IMR-90 (cell line): ENCODE measurements at places on chromosomes 4 and X. TPM values are rescaled to one million over a fixed set of nuclear protein-coding genes. Genes with fewer than 3 reads are reported as not detected.

ZIC3 gene
- total RNA-seq = not detected in 2 replicates

ATP1B4 gene
- not detected in 2 replicates for total RNA-seq

DNA sequence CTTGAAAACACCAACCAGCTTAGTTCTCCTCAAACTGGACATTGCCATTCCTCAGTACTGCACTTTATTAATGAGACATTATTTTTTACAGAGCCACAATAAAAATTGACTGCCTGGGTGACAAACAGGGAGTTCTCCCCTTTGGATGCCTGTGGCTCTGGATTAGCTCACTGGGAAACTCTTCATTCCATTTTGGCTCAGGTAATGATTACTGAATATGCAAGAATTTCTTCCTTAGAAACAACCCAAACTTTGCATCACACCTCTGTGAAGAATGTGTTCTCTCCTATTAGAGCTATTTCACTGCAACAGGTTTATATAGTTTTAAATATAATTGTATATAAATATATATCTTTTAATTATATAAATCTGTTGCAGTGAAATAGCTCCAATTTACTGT is 2065.8 kb downstream of the ARAP2 start:
- no peak overlapping the region for H3K27ac ChIP-seq
- no peak overlapping the region for H3K4me3 ChIP-seq
- peaks cover 7% of the 10 kb centered on the region for H3K4me1 ChIP-seq
- no peak for DNase-seq

GRCh38 chrX:113384628-113385027 is 544.0 kb upstream of the AMOT start:
- H3K27me3 ChIP-seq = no peaks in the 10 kb centered on the region; the same call in 1 of the 2 replicates
- H3K4me3 ChIP-seq = no peak overlapping the region
- peak; percentile 41 for DNase-seq
- H3K36me3 ChIP-seq = no peaks in the 10 kb centered on the region

DNA sequence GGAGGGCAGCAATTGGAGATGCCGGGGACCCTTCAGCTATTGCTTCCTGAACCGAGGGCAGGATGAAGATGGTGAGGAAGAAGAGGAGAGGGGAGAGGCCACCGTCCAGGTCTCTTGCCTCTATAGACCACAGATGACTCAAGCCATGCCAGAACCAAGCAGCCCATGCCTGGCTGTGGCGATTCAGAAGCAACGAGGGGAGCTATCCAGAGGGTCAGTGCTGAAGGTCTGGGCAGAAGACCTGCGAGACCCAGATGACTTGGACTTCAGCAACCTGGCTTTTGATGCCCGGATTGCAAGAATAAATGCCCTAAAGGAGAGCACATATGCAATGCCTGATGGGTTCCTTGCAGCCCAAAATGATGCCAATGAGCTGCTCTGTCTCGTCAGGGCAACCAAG is 70.2 kb upstream of the PRPS2 start:
- no peak for DNase-seq
- no peak overlapping the region for H3K27ac ChIP-seq
- H3K4me3 ChIP-seq = no peak overlapping the region
- H3K36me3 ChIP-seq = no peaks in the 10 kb centered on the region
- no peaks in the 10 kb centered on the region for H3K27me3 ChIP-seq

DNA sequence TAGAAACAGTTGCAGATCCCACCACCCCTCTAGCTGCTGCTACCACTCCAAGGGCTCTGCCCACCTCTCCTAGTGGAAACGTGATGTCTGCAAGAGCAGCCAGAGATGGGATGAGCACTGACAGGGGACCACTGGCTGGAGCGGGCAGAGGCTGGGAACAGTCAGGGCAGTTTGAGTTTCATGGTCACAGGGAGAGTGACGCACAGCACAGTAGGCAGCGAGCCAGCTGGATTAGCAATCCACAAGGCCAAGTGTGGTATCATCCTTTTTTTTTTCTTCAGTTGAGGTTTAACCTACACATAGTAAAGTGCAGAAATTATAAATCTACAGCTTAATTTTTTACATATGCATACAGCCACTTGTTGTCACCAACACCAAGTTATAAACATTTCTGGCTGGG is 6.4 kb upstream of the SCML2 start:
- H3K27ac ChIP-seq = no peak overlapping the region
- H3K36me3 ChIP-seq = no peaks in the 10 kb centered on the region
- no peaks in the 10 kb centered on the region; the same call in 1 of the 2 replicates for H3K27me3 ChIP-seq
- no peaks in the 10 kb centered on the region for H3K4me1 ChIP-seq
- no peak overlapping the region for H3K4me3 ChIP-seq

- no peak overlapping the region for H3K4me3 ChIP-seq
- H3K27ac ChIP-seq = no peak overlapping the region
- no peak for DNase-seq
- H3K27me3 ChIP-seq = no peaks in the 10 kb centered on the region
Measured at GRCh38 chrX:120725874-120726273, 96.0 kb upstream of the C1GALT1C1 start.

GRCh38 chr4:140071806-140072205 is 82.2 kb downstream of the MAML3 start:
- peak; percentile 91 for DNase-seq
- H3K4me1 ChIP-seq = peaks cover 14% of the 10 kb centered on the region
- H3K36me3 ChIP-seq = no peaks in the 10 kb centered on the region
- peak overlapping the region; percentile 6; the same call in 1 of the 2 replicates for H3K27ac ChIP-seq
- H3K4me3 ChIP-seq = no peak overlapping the region
- no peaks in the 10 kb centered on the region for H3K27me3 ChIP-seq

- H3K27ac ChIP-seq = peak overlapping the region; percentile 39; the same call in 1 of the 2 replicates
- no peaks in the 10 kb centered on the region for H3K27me3 ChIP-seq
- H3K4me1 ChIP-seq = peaks cover 9% of the 10 kb centered on the region
Measured at GRCh38 chr4:128299848-128300247, 12.2 kb upstream of the PGRMC2 start.

- no peak for DNase-seq
- H3K27me3 ChIP-seq = peaks cover 16% of the 10 kb centered on the region
- no peaks in the 10 kb centered on the region for H3K36me3 ChIP-seq
- no peak overlapping the region for H3K27ac ChIP-seq
Measured at GRCh38 chrX:49912086-49912485, 10.3 kb upstream of the CLCN5 start.

DNA sequence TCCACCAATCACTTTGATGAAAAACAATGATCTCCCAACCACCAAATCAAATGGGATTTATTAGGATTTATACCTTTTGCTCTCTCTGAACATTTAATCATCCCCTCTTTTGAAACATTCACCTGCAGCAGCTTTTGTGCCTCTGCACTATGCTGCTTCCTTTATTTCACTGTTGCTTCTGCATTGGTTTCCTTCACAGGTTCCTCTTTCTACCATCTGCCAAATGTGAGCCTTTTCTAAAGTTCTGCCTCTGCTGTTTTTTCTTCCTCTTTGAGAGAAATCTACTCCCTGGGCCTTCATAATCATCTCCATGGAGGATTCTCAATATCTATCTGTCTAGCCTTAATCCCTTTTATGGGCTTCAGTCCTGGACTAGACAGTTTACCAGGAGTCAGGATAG is 24.7 kb downstream of the CUL4B start:
- H3K27ac ChIP-seq = no peak overlapping the region
- no peaks in the 10 kb centered on the region for H3K27me3 ChIP-seq
- no peak overlapping the region for H3K4me3 ChIP-seq
- no peaks in the 10 kb centered on the region for H3K4me1 ChIP-seq
- peaks cover 12% of the 10 kb centered on the region for H3K36me3 ChIP-seq
- DNase-seq = no peak
